Colonic mucosa (tissue), 4 donors: ENCODE measurements at places on chromosomes 5 and 9. TPM values are rescaled to one million over a fixed set of nuclear protein-coding genes. Genes with fewer than 3 reads are reported as not detected.
A peak's percentile ranks its signal among the peaks of the same experiment; 100 is the strongest.

DNA sequence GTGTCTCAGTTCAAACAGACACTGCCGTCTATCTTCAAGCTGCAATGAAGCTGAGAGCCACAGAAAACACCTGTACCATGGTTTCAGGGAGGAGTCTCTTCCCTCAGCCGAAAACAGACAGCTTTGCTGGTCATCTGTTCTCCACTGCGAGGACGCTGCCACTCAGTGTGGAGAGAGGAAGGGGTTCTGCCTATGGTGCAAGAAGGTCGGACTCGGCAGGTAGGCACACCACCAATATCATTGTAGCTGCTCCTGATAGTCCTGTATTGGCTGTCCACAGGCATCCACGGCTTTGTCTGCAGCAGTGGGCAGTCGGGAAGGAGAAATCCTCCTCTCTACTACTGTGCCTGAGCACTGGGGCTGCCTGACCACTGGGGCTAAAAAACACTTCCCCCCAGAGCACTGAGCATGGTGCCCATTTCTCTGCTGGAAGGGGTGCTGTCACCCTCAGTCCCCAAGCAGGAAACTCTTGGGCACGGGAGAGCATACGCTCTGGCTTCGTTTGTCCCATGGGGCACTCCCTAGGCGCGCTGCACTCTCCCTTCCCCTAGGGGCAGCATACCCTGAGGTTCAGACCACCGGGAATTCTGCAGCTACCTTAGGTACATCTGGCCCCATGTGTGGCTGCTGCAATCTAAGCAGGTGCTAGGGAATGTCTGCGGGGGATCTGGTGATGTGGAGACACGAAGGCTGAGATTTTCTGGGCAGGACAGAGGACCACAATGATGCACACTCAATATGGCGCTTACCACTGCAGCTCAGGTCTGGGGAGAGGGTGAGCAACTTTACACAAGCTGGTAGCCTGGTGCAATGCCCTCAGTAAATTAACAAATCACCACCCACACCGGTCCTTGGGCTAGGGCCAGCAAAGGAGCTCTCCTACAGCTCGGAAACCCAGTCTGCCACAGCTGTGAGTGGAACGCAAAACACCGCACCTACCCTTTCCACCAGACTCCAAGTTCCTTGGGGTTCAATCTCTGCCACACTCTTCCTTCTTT, 880.9 kb upstream of the SEMA6A start:
- peak; percentile 60 for DNase-seq

- no peak for DNase-seq
These were observed 11.9 kb downstream of the LCN1 start for GRCh38 chr9:135533113-135533512.

- no peak for DNase-seq
These were observed 378.9 kb downstream of the ELAVL2 start for GRCh38 chr9:23447166-23447565.

- DNase-seq, result no peak
These were observed 212.5 kb downstream of the GADD45G start for GRCh38 chr9:89817151-89817950.

DNA sequence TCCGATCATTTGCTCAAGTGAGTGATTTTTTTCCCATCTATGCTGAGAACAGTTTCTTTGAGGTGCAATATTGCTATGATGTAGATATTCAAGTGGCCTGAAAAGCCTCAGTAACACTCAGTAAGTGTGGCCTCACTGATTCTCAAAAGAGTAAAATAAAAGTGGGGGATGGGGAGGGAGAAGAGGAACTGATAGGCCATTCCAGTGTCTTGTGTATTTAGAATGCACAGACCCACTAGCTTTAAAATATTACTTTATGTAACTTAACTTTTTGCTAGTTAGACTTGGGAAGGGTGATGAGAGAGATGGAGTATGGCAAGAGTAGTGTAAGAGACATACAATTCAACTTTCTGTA, 79.5 kb upstream of the ZNF608 start:
- no peak for DNase-seq

GRCh38 chr5:150042459-150042858, 41.9 kb downstream of the HMGXB3 start:
- DNase-seq, result no peak

The CDH6 gene
- 0.52 TPM for total RNA-seq

DNA sequence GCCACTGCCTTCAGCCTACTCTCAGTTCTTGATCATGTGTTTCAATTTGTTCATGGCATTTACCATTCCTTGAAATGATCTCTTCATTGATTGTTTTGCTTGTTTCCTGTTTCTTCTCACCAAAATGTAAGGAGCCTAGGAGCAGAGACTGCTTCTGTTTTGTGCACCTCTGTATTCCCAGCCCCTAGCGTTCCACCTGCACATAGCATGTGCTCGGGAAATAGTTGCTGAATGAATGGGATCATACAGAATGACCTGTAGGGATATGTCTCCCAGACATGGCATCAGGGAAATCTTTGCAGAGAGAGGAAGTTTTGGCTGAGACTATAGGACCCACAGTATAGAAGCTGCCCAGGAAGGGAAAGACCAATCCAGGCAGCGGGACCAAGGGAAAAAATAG, 6.2 kb upstream of the CERCAM start:
- DNase-seq, result no peak

The CCNJL gene
- 21.6 TPM for total RNA-seq

The CNTNAP3 gene
- 1.6 TPM for total RNA-seq

GRCh38 chr5:85556464-85556863, 1061.3 kb upstream of the COX7C start:
- DNase-seq, result no peak

DNA sequence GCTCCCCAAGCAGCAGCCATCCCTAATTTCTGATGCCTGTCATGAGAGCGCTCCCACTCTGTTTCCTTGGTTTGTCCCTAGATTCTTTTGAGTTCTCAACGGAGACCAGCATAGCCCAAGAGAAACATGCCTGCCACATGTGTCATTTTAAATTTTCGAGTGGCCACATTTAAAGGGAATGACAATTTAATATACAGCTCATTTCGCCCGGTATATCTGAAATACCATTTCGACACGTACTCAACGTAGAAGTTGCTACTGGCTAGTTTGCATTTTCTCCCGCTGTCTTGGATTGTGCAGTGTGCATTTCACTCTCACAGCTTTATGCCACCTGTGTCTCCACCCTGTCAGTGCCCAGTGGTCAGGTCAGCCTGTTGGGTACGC, 21.0 kb downstream of the LPCAT1 start:
- DNase-seq, result no peak

DNA sequence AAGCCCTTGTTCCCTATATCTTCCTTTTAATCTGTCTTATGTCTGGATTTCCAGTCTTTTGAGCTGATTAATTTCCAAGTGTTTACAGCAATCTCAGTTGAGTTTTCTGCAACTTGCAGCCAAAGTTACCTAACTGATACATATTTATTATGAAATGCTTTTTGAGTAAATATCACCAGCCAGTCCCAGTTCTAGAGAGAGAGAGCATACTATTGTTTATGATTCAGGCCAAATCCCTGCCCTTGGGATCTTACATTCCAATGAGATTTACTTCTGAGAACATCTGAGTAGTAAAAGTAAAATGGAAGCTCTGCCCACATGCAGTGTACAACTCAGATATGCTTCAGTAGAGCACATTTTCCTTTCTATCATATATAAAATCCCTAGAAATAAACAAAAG, 661.7 kb downstream of the KCTD16 start:
- DNase-seq, result no peak

- no peak for DNase-seq
These were observed 9.0 kb upstream of the SUSD3 start for GRCh38 chr9:93049491-93049890.

The PCDHGA6 gene
- total RNA-seq, result 0.82 TPM

DNA sequence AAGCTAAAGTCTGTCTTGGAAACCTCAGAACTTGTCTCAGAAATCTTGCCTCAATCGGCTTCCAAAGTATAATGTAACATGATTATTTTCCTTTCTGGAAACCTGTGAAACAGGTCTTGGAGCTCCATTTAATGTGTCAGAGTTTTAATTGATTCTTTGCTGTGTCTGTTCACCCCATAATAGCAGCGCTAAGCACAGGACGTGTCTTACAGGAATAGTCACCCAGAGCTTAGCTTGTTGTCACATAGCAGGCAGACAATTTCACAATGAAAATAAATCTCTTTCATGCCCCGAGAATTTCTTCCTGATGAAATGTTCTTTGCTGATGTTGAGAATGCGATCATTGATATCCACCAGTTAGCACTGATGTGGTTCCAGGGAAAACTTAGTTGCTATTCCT, 40.2 kb upstream of the PTPN3 start:
- no peak for DNase-seq

DNA sequence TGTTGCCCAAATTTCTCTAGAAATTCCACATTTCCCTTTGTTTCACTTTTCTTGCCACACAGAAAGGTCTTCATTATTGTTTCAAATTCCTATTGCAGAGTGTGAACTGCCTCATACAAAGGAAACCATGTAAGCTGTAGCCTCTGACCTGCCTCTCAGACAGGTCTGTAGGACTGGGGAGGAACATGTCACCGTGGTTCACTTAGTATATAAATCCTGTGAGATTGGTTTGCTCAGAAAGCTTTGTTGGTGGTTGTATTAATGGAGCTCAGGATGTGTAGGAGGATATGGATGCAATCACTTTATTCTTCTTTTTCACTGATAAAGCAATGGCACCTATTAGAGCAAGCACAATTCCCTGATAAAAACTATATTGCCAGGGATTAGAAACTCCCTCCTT, 4.2 kb downstream of the SGCD start:
- no peak for DNase-seq

The OR1Q1 gene
- not detected for total RNA-seq

The IL3 gene
- not detected for total RNA-seq

DNA sequence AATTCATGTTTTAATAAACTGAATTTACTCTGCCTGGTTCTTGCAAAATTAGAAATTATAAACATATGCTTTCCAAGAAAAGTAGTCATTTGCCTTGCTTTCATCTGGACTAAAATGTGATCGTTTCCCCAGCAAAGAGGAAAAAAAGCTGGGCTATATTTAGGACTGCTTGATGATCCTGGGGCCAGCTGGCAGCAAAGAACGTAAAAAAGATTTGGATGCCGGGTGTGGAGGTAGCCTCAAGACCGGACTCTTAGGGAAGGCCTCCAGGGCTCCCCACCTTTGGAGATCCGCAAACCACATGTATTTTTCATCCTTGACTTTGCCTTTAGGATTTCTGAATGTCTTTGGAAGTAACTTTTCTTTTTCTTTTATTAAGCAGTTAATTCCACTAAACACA, 156.1 kb upstream of the SEMA6A start:
- no peak for DNase-seq

GRCh38 chr9:33234511-33235467, 5.2 kb upstream of the SPINK4 start:
- DNase-seq, result peak; percentile 38

DNA sequence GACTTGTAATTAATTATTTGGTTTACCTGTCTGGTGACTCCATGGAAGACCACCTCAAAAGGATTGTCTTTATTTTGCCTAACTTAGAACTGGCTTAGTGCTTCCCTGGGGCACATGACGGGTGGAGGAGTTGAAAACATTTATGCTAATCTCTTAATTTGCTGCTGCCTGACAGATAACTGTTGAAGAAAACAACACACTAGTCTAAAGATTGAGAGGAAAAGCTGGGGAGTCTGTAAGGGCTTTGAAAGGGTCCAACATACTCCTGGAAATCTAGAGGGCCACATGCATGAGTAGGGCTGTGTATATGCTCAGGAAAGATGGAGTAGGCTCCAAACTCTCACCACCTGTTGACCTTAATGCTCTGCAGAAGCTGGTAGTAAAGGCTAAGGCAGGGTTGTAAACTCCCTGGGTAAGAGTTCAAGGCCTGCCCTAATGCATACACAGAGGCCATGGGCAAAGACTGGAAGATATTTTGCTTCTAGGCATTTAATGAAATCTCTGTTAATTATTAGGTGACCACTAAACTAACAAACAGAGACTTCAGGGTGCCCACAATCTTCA, 40.7 kb downstream of the NR3C1 start:
- no peak for DNase-seq

The KIF24 gene
- 2.2 TPM for total RNA-seq

The DIPK1B gene
- total RNA-seq, result 0.82 TPM

The ELL2 gene
- 26.9 TPM for total RNA-seq

The EDIL3 gene
- 27.5 TPM for total RNA-seq

- no peak for DNase-seq
These were observed 1573.4 kb downstream of the EFNA5 start for GRCh38 chr5:106097340-106097739.

- no peak for DNase-seq
These were observed 259.6 kb upstream of the NR4A3 start for GRCh38 chr9:99561961-99562565.

DNA sequence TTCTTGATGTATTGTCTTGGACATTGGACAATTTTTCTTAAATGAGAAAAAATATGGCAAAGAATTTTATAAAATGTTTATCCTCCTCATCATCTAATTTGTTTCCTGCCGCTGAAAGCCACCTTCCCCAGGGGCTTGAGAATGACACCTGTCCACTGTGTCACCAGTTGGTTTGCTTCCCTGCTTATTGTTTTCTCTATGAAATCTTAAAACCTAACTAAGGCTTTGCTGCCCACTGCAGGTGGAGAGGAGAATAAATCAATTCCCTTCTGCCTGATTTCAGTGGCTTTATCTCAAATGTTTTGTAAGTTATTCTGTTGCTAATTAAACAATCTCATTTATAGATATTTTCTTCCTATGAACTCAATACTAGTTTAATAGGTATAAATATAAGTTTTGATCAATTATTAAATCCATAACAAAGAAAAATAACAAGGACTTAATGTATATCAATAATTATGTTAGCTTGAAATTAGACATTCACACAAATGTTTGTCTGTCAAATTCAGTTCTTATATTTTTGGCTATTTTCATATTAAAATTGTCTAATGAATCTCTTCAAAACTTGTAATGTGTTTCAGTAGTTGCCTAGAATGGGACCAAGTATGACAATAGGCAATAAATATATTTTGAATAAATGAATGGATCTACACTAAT, 822.5 kb downstream of the PTPRD start:
- DNase-seq, result peak; percentile 27
